Choroid plexus epithelial cell (primary cell): ENCODE measurements at places on chromosomes 3 and 15.

GRCh38 chr3:54283470-54283869, 161.1 kb downstream of the CACNA2D3 start:
- DNase-seq: no peak

GRCh38 chr3:74122281-74122680, 492.2 kb downstream of the CNTN3 start:
- peak; percentile 70 for DNase-seq

DNA sequence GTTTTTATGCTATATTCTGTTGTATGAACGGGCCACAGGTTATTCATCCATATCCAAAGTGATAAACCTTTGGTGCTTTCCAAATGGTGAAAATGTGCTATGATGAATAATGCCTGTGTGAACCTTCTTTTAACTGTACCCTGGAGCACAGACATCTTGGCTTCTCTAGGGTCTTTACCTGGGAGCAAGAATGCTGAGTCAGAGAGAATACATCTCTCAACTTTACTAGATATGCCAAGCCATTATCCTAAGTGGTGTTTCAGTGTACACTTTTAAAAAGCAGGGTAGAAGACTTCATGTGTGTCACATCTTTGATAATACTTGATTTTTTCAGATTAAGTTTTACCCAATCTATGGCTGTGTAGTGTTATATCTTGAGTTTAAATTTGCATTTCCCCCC, 23.5 kb upstream of the XYLB start:
- no peak for DNase-seq

DNA sequence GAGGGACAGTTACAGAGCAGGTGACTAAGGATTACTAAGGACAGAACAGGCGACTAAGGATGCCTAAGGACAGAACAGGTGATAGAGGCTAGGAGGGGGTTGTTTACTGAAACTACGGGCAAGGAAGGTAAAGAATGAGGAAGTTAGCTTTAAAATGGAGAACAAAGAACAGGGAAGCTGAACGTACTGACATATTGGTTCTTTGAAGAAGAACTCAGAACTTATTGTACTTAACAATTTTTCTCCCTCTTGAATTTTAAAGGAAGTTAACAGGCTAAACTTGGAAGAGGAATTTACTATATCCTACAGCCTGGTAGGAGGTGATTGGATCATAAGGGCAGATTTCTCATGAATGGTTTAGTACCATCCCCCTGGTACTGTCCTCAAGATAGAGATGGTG, 290.2 kb downstream of the SHQ1 start:
- DNase-seq: no peak

GRCh38 chr15:74798388-74799254, 14.0 kb upstream of the LMAN1L start:
- no peak for DNase-seq

DNA sequence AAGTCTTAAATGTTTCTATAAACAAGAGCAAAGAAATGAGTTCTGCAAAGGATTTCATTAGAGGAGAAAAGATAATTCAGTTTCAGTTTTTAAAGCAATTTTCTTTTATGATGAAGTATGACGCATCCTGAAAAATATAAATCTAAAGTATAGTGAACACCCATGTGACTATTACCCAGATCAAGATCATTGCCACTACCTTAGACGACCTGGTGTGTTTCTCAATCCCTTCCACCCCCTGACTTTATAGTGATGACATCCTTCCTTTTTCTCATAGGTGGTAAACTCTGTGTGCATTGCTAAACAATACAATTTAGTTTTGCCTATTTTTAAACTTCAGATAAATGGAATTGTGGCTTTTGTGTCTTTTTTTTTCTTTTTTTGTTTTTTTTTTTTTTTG, 8.4 kb downstream of the STT3B start:
- no peak for DNase-seq

DNA sequence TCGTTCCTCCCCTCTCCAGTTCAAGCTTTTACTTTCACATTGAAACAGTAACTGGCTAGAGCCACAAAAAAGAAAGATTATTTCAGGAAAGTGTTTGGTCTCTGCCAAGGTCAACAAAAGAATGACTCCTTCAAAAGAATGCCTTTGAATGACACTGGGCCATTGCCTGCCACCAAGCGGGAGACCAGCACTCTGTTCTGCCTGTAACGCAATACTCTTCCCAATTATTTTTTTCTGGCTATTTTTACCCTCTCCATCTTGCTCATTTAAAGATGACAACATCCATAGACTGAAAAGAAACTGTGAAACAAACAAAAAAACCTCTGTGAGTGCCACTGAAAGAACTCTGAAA, 37.3 kb downstream of the EHHADH start:
- DNase-seq: peak; percentile 19

DNA sequence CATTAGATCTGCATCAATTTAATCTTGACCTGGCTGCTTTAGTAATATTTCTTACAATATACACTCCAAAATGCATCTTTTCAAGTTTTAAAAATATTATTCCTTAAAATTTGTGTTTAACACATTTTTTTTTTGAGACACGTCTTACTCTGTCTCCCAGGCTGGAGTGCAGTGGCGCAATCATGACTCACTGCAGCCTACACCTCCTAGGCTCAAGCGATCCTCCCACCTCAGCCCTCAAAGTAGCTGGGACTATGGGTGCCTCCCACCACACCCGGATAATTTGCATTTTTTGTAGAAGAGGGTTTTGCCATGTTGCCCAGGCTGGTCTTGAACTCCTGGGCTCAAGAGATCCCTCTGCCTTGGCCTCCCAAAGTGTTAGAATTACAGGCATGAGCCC, 73.6 kb downstream of the ETV5 start:
- peak; percentile 42 for DNase-seq

GRCh38 chr3:10223676-10224639, 24.3 kb upstream of the TATDN2 start:
- no peak for DNase-seq

DNA sequence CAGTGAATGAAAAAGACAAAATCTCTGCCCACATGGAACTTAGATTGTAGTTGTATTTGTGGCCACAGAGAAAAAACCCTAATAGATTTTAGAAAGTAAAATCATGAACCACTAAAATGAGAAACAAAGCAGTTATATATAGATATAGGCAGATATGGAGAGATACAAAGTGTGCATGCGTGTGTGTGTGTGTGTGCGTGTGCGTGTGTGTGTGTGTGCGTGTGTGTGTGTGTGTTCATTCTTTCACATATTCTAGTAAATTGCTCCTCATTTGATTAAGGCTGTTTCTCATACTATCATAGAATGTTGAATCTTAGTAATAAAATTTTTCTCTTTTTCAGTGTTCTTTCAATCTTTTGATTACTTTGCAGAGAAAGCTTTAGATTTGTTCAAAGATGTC, 118.6 kb downstream of the DNAJB8 start:
- no peak for DNase-seq

GRCh38 chr3:141355242-141355641, 13.1 kb upstream of the ZBTB38 start:
- DNase-seq: no peak

DNA sequence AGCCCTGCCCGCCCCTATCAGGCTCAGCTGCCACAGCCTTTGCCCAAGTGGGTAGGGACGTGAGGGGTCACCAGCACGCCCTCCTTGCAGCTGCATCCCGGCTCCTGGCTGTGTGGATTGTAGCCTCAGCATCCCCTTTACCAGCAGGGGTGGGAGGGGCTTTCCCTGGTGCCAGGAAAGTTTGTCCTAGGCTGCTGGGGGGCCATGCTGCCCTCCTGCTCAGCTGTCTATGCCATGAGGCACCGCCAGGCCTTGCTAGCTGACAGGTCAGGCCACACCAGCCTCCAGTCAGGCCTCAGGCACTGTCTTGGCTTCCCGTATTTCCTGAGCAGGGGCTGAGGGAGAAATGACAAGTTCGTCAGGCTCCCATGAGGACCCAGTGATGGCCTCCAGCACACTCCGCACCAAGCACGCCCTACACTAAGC, 32.3 kb downstream of the TKT start:
- DNase-seq: no peak

GRCh38 chr3:17243621-17244020, 358.9 kb downstream of the PLCL2 start:
- DNase-seq: no peak

DNA sequence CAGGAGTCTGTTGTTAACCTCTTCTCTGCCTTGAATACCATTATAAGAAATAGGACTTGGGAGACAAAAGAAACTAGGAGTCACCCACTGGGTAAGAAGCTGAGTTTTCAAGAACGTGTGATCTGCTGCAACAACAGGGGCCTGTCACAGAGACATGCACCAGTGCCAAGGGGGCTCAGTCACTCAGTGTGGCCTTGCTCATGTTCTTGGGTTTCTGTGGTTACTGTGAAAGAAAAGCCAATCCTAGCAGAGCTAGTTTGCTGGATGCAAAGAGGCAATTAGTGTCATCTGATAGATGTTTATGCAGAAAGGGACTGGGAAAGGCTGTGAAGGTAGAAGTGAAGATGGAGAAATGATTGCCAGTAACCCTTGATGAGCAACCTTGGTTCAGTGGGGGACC, 126.3 kb downstream of the IQCH start:
- no peak for DNase-seq

- no peak for DNase-seq
Measured at GRCh38 chr3:177329854-177330253, 132.6 kb upstream of the TBL1XR1 start.

DNA sequence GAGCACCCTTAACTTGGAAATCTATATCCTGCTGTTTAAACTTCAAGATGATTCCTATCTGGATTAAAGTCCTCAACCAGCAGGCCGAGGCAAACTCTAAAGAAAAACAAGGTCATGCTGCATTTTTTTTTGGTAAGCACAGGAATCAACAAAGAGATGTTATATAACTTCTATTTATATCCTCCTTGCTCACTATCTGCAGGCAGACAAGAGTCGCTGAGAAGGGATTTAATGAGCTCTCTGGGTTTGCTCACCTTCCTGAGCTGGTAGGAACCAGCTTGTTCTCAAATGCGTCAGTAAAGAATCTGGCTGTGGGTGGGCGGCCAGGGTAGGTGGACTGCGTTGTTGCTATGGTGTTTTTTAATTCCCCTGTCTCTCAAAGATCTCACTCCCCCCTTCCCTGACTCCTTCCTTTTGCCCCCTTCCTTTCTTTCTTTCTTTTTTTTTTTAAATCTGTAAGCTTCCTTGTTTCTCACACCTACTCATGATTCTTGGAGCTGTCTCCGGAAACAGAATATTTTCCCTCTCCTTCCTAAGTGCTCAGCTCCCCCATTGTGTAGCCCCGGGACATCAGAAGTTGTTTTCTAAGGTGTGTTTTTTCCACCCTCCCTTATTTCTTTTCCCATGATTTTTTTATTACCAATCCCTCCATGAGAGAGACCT, 228.8 kb upstream of the BHLHE40 start:
- peak; percentile 48 for DNase-seq

DNA sequence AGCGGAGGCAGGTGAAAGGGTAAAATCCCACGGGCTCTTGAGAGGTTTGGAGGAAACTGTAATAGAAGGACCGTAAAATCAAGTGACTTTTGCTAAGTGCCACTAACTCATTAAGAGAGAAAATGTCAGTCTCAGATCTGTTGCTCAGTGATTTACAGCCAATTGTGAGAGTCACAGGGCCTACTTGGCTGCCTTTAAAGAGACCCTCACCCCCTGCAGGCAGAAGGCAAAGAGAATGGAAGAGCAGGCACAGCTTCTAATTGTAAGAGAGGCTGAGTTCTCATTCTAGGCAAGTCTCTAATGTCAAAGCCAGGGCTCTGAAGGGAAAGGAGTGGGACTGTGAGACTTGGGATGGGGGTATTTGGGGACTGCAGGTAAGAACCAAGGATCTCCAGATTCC, 9.3 kb upstream of the SYNM start:
- no peak for DNase-seq

DNA sequence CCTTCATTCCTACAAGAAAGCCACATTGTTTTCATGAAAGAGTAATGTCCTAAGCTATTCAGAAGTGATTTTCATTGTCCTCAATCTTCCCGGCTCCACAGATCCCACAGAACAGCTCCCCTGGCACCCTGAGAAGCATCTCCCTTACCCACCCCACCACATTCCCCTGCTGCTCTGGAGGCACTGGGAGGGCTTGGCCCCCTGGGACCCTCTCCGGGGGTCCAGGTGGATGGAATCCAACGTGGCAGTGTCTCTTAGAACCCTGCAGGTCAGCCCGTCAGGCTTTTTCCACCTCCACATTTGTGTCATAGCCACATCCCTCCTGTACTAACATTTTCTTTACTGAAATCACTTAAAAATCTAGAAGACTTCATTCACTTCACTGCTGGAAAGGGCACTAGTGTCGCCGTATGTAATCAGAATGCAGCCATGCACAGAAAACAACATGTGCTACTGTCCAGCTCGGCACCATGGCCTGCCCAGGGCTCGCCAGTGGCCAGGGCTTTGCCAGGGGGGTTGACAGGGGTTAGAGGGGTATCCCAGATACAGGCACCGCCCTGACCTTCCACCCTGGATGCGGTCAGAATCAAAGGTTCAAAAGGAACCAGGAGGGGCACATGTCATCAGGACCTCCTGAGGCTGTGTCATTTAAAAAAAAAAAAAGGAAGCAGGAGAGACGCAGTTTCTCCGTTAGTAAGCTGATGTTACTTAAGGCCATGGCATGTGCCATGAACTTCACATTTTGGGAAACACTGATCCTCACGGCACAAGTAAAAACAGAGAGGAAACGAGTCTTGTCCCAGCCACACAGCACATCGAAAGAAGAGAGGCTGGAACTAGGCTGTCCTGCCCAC, 106.3 kb downstream of the LSM3 start:
- DNase-seq: no peak

DNA sequence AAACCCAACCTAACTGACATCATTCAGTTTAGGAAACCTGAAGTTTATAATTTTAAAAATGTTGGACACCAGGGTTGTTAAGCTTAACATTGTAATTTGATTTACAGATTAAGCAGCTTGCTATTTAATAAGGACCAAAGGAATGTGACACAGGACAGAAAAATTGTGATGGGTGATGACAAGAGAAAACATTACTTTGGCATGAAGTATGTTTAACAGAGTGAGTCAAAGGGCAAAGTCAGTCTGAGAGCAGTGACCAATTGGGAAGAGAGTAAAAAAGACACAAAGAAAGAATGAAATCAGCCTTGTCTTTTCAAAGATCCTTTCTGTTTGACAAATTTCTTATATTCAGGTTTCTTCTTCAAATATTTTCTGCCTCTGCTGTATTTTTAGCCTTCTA, 1301.6 kb downstream of the SI start:
- no peak for DNase-seq

GRCh38 chr3:65532749-65533148, 506.0 kb downstream of the MAGI1 start:
- DNase-seq: no peak

DNA sequence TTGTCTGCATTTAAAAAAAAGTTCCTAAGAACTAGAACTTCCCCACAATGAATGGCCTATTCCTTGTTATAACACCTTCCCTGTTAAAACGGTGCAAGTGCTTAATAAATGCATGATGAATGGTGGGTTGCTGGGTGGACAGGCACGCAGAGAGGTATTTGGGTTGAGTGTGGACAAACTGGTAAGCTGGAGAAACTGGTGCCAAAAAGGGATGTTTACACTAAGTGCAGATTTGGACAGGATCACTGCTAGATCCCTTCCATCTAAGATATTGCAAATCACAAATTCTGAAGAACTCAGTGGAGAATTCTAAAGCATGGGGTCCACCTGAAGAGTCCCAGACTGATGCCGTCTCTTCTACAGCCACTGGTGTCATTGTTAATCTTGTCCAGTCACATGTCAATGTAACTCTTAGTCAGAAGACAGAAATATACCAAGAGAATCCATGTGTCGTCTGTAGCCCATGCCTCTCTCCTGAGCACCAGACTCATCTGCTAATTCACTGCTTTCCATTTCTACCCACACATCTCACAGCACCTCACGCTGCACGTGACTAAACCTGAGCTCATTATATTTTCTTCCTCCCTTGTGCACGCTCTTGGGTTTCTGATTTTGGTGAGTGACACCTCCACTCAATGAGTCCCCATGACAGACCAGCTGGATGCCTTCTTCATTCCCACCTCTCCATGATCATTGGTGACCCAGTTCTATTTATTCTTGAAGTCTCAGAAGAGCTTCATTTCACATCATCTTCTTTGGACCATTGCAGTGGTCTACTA, 328.9 kb downstream of the THSD4 start:
- no peak for DNase-seq
